ENCODE measurements at places on chromosomes 3 and 15. TPM values are rescaled to one million over a fixed set of nuclear protein-coding genes. Genes with fewer than 3 reads are reported as not detected.

PLA2G4B gene
- total RNA-seq = 4.3 TPM

BCHE gene
- total RNA-seq = 4.1 TPM

SMCO1 gene
- not detected for total RNA-seq

SLC9A9 gene
- total RNA-seq = 21.0 TPM

SLC24A5 gene
- not detected for total RNA-seq

HYAL1 gene
- total RNA-seq = 11.2 TPM

TRIM42 gene
- not detected for total RNA-seq

GPR156 gene
- total RNA-seq = 0.42 TPM

CP gene
- 17.5 TPM for total RNA-seq

CACNA1D gene
- 0.45 TPM for total RNA-seq

CD86 gene
- 15.4 TPM for total RNA-seq

ARHGEF26 gene
- 18.4 TPM for total RNA-seq

TF gene
- total RNA-seq = 9.4 TPM

PLIN1 gene
- 1,691 TPM for total RNA-seq

COL6A5 gene
- not detected for total RNA-seq

ABHD17C gene
- total RNA-seq = 5.0 TPM

RNU5B-1 gene
- 29.8 TPM for total RNA-seq

PRSS50 gene
- total RNA-seq = not detected

RAB11A gene
- 207 TPM for total RNA-seq

CFAP100 gene
- not detected for total RNA-seq

TGM4 gene
- not detected for total RNA-seq

CGNL1 gene
- total RNA-seq = 2.4 TPM

CHRNA7 gene
- 2.0 TPM for total RNA-seq

SLC22A14 gene
- 0.48 TPM for total RNA-seq

FAM107A gene
- 39.2 TPM for total RNA-seq

ACKR4 gene
- total RNA-seq = 4.6 TPM

Data from mesenteric fat pad (tissue), 1 donor.